ENCODE measurements at places on chromosomes 12 and 14.

GRCh38 chr14:50813544-50813863 is 17.5 kb downstream of the NIN start:
- DNase-seq, result no peak

DNA sequence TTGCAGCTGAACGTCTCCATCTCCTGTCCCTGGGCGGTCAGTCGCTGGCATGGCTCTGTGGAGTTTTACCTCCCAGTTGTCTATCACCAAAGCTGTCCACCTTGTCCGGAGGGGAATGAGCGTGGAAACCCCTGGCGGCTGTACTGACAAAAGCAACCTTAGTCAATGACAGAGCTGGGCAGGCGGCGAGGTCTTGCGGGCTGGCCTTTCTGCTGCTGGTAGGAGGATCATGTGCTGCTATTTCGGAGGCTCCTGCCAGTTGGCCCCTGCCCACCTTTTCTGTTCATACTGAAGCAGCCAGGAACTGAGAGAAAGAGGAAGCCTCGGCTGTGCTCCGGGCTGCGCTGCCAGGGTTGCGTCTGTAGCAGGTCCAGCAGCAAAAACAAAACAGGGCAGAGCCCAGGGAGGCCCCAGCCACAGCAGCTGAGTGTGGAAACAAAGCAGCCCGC is 57.7 kb downstream of the HMGA2 start:
- DNase-seq, result no peak

- no peak for DNase-seq
Observed at GRCh38 chr12:92340003-92340402, 194.4 kb upstream of the BTG1 start.

DNA sequence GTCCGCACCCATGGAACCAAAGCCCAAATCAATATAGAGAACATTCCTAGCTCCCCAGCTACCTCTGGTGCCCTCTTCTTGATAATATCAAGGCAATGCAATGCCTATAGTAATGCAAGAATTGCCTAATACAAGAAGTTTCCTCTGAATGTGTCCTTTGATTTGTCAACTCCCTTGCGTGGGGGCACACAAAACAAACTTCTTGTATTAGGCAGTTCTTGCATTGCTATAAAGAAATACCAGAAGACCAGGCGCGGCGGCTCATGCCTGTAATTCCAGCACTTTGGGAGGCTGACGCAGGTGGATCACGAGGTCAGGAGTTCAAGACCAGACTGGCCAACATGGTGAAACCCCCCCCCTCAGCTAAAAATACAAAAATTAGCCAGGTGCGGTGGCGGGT is 10.4 kb upstream of the ITPK1 start:
- no peak for DNase-seq

- no peak for DNase-seq
Observed at GRCh38 chr14:86196471-86196870, 666.5 kb downstream of the FLRT2 start.

- no peak for DNase-seq
Observed at GRCh38 chr14:64786296-64787149, 82.3 kb downstream of the PLEKHG3 start.

DNA sequence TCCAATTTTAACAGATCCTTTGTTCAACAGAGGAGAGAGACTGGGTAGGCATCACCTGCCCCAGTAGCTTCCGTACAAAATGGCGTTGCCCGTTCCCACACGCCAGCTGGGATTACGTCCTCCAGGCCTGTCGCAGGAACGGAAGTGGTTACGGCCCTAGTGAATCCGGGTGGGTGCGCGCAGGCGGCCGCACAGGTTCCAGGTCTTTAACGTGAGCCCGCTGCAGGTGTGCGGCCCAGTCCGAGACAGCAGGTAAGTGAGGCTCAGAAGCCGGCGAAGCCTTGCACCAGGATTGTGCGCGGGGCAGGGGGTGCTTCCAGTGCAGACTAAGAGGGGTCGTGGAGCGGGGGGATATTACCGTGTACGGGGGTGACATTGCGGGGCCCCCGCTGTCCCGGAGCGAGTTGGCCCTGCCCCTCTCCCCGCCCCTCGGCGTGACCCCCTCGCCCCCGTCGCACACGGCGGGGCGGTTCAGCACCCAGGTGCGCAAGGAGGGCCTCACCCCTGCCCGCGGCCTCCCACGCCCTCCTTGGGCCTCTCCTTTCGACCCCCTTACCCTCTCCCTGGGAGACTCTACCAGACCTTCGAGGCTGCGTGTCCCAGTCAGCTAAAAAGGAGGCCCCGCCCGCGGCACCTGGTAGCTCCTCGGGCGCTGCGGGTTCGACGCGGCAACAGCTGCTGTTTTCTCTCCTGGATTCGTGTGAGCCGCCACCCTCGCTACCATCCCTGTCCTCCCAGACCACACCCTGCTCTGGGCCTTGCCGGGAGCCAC is at the start of gene EXD2:
Gene EXD2 (plus strand): TSS at position 159 of the 772 bp plus-strand sequence. CDS start 17,973 bp downstream, outside the sequence.
- DNase-seq, result peak; percentile 72

DNA sequence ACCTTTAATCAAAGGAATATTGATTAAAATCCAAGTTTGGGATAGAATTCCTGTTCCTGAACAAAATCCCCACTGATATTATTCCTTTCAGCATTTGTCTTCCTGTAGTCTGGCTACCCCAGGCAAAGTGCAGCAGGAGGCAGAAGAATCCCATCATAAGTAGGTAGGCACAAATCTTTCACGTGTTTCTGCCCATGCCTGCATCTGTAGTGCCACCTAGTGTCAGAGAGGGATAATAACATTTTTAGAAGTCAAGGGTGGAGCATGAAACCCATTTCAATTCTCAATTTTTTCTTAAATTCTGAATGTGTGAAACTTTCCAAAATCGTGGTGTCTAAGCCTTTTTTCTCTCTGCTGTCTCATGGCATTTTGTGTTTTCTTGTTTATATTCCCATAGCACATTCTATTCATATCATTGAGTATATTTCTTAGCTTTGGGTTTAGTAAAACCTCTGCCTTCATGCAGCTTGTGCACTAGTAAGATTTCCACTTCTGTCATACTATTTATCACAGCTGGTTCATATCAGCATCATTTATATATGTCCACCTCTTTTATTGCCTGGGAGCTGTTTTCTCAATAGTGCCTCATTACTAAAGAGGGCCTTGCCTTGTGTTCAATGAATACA is 47.8 kb upstream of the RERG start:
- no peak for DNase-seq

DNA sequence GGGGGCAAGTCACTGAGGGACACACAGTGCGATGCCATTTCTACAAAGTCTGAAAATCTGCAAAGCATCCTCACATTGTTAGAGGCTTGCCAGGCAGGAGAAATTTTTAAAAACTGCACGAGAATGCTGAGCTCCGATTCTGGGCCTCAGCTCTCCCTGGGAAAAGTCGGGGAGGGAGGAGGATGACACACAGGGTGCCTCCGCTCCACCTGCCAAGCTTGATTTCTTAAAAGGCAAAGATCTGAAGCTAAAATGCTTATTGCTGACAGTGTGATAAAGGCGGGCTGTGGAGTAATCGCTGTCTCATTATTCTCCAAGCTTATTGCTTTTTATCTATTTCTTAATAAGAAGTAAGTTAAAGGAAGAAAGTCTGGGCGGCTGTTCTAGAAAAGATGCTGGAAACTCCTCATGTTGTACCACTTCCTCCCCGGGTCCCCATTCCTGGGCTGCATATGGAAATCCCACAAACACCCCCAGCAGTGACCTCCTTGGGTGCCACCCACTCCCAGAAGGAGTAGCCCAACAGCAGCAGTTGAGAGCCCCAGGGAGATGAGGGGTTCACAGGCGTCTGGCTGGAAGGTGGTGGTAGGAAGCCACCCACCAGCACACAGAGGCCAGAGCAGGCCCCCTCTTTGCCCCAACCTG is 55.0 kb downstream of the CCDC85C start:
- no peak for DNase-seq

DNA sequence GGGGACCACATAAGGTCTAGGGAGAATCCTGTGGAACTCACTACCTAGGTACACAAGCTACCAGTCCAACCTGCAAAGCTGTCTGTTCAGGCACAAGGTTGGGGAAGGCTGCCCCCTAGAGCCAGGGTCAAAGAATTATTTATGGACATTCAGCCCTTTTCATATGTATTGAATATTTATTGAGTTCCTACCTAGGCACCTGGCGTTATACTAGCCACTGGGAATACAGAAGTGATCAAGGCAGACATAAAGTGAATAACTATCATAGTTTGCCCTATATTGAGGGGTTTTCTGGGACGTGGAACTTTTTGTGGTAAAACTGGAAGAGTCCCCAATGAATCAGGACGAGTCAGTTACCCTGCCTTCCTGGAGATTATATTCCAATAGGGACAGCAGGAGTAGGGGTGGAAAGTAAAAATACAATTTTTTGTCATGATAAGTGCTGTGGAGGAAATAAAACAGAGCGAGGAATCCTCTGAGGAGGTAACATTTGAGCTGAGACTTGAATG is 5.8 kb upstream of the SLC48A1 start:
- DNase-seq, result peak; percentile 66

- no peak for DNase-seq
Observed at GRCh38 chr14:54593860-54594259, 26.9 kb downstream of the SAMD4A start.

DNA sequence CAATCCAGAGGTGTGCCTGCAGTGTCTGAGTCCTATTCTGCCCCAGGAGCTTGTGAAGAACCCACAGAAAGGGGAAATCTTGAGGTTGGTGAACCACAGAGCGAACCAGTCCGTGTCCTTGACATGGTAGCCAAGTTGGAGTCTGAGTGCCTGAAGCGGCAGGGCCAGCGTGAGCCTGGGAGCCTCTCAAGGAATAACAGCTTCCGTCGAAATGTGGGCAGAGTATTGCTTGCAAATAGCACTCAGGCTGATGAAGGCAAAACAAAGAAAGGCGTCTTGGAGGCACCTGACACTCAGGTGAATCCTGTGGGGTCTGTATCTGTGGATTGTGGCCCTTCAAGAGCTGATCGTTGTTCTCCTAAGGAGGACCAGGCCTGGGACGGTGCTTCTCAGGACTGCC is 60.5 kb downstream of the ATG14 start:
- no peak for DNase-seq

- no peak for DNase-seq
Observed at GRCh38 chr12:47757840-47758583, 668 bp downstream of the RAPGEF3 start.

- no peak for DNase-seq
Observed at GRCh38 chr12:72144553-72144952, 127.6 kb upstream of the TRHDE start.

- DNase-seq, result no peak
Observed at GRCh38 chr12:107783406-107784376, 9.2 kb downstream of the ASCL4 start.

DNA sequence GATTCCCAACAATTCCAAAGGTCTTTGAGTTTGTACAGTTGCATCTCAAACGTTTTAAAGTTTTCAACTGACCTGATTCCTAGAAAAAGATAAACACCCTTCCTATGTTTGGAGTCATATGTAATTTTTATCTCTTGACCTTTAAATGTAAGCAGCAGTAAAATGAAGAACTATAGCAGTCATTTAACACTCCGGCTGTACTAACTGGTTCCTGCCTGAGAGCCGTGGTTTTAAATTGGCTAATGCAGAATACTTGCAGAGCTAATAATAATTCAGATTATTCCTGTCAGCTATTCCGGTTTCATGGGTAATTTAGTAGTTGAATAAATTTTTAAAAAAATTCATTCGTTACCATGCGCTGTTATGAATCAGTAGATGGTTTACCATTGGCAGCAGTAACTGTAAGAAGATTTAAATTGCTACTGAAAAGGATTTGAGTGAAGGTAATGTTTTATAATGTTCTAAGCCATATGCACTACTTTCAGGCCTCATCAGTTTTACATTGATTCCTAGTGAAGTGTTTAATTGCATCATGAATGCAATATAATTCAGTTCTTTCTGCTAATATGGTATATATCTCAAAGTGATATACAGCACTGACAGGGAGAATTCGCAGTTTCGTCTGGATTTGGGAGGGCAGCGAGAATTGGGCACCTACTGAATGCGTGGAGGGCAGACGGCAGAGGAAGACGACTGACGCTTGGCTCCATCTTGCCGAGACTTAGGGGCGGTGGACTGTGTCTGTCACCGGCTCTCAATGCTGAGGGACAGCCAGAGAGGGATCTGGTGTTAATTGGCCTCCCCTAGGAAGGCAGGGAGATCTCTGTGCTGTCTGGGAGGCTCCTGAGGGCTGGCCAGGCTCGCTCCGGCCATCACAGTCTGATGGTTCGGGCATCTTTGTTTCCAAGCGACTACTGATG is 217.7 kb downstream of the PHETA1 start:
- no peak for DNase-seq

- no peak for DNase-seq
Observed at GRCh38 chr12:74381958-74382357, 155.7 kb upstream of the ATXN7L3B start.

- DNase-seq, result no peak
Observed at GRCh38 chr12:71567537-71567936, 96.1 kb downstream of the ZFC3H1 start.

GRCh38 chr14:91337699-91338335 is 79.8 kb downstream of the CCDC88C start:
- no peak for DNase-seq

DNA sequence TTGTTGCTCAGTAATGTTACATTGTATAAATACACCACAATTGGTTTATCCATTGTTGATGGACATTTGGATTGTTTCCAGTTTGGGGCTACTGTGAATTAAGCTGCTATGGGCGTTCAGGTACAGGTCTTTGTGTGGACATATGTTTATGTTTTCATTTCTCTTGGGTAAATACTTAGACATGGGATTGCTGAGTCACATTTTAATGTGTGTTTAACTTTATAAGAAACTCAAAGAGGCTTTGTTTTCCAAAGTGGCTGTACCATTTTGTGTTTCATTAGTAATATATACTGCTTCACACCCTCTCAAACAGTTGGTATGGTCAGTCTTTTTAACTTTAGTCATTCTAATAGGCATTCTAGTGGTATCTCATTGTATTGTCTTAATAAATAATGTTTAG is 225.0 kb downstream of the SPTSSA start:
- no peak for DNase-seq

GRCh38 chr14:87756661-87757060 is 236.3 kb downstream of the GALC start:
- DNase-seq, result no peak

- no peak for DNase-seq
Observed at GRCh38 chr14:50649691-50650090, 18.4 kb downstream of the SAV1 start.

DNA sequence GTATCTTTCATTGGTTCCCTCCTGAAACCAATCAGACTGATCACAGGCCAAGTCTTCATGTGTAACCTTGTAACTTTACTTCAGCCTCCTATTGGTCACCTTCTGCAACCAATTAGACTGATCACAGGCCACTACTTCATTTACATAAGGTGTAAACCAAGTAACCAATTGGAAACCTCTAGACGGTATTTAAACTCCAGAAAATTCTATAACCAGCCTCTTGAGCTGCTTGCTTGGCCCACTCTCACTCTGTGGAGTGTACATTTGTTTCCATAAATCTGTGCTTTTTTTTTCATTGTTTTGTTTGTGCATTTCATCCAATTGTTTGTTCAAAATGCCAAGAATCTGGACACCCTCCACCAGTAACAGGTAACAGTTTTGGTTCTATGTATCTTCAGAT is 47.5 kb downstream of the EIF2S3B start:
- no peak for DNase-seq
